ENCODE measurements at places on chromosomes 6 and 20.

DNA sequence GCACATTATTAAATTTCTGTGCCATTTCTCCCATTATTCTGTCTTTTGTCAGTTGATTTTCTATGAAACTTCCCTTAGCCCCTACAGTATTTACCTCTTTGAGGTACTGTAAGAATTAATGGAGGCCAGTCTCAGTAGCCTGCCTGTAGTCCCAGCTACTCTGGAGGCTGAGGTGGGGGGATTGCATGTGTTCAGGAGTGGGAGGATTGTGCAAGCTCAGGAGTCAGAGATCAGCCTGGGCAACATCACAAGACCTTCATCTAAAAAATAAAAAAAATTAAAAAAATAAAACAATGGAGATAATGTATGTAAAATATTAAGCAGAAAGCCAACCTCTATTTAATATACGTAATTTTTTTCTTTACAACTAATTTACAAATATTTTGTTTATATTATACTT lies 77.8 kb downstream of the OR2B2 start:
- DNase-seq: no peak

GRCh38 chr6:35425284-35425683 lies 26.9 kb upstream of the FANCE start:
- DNase-seq: no peak

- no peak for DNase-seq
Observed at GRCh38 chr6:34189806-34190503, 44.1 kb upstream of the GRM4 start.

- DNase-seq: no peak
Observed at GRCh38 chr6:127956260-127956888, 55.5 kb upstream of the THEMIS start.

- no peak for DNase-seq
Observed at GRCh38 chr6:168585441-168585840, 144.5 kb downstream of the SMOC2 start.

DNA sequence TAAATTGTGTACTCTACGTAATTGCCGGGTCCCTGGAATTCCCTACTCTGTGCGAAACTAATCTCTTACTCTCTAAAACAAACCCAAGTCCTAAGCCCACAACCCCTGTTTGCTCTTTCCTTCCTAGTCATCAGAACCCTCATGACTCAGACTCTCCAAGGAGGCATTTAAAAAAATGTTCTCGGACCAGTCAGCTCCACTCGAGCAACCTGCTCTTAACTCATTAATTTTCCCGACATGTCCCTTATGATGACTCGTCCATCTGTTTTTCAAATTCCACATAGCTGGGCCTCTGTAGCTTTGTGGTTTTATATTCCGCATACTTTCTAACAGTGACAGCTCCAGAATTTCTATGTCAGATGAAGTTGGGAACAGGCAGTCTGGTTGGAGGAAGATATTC lies 2.6 kb upstream of the MUC22 start:
- no peak for DNase-seq

GRCh38 chr6:170545405-170545804 lies 7.7 kb downstream of the PSMB1 start:
- no peak for DNase-seq

DNA sequence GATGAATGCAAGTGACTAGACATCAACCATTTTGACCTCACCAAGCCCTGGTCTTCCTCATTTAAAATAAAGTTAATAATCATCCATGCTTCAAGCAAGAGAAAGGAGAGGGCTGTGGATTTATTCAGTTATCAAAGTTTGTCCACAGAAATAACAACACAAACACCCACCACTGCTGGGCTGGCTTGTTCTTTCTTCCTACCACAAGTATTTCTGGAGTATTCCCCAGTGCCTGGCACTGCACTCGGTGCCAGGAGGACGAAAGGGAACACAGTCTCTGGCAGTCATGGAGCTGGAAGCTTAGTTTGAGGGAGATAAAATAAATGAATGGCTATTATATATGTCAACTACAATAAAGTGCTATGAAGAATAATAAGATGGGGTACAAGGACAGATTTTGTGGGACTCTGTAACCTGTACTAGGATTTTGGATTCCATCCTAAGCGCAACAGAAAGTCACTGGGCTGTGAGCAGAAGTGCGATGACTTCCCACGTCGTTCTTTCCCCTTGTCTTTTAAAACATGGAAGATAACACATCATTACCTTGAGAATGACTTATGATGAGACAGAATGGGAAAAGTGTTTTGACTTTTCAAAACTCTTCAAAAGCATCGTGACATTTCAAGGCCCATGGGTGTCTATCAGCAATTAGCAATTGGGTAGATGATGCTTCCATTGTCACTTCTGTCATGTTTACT lies 74.5 kb upstream of the TRAF3IP2 start:
- no peak for DNase-seq

- DNase-seq: no peak
Observed at GRCh38 chr20:25285856-25286798, 38.2 kb downstream of the PYGB start.

DNA sequence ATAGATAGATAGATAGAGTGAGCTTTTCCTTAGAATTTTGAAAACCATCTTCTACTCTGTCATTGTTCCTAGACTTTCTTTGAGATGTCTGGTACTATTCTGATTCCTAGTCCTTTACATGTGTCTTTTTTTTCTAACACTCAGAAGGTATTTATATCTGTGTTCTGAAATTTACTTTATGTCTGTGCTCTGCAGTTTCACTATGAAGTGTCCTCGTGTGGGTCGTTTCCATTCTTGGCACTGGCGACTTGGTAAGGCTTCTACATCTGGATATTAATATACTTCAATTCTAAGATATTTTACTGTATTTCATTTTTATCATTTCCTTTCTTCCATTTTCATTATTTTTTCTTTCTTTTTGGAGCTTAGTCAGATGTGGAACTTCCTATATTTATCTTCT lies 87.0 kb downstream of the FHL5 start:
- DNase-seq: no peak

- no peak for DNase-seq
Observed at GRCh38 chr6:49782293-49782692, 4.8 kb downstream of the PGK2 start.

GRCh38 chr6:38269461-38270172 lies 370.1 kb downstream of the BTBD9 start:
- DNase-seq: no peak

- no peak for DNase-seq
Observed at GRCh38 chr6:21142741-21143140, 450.8 kb upstream of the SOX4 start.

GRCh38 chr6:2839195-2839981 lies 2.3 kb downstream of the SERPINB1 start:
- peak; percentile 12 for DNase-seq

- DNase-seq: no peak
Observed at GRCh38 chr20:61603715-61604114, 351.7 kb downstream of the CDH4 start.

GRCh38 chr6:7051780-7052442 lies 55.9 kb upstream of the RREB1 start:
- DNase-seq: peak; percentile 42

DNA sequence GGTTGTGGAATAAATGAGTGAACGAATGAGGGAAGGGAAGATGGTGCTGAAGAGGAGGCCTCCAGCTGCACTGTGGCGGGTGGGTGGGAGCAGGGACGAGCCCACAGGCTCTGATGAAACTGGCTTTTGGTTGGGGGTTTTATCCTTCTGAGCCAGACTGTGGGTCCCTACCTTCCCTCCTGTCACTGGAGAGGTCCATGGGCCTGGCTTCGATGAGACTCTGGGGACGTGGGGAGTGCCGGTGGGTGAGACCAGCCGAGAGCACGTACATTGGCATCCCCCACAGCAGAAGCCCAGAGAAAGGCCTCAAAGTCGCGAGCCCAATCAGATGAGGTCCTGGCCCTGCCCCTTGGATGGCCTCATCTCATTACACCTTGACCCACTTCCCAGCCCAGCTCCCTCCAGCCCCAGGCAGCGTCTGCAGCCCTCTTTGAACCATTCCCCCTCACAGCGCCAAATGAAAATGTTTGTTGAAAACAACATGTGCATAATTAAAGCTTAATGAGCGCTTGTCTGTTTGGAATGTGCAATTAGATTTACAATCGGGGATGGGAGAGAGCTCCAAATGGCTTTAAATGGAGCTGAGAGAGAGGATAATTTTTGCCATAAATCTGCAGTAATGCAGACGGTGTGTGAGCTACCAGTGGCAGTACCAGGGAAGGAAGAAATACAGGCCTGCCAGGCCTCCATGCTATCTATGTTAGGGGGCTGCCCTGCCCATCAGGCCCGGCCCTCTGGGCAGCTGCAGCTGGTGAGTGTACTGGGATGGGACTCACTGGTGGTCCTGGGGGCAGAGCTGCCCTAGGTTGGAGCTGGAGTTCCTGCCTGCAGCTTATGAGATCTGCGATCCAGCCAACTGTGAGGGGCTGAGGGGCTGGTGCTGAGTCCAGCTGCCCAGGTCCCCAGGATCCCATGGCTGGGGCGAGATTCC lies 47.2 kb downstream of the TOX2 start:
- DNase-seq: no peak

GRCh38 chr6:158312672-158313397 lies 570 bp downstream of the TULP4 start:
- no peak for DNase-seq

- DNase-seq: no peak
Observed at GRCh38 chr6:170257376-170257775, 33.5 kb downstream of the DLL1 start.

DNA sequence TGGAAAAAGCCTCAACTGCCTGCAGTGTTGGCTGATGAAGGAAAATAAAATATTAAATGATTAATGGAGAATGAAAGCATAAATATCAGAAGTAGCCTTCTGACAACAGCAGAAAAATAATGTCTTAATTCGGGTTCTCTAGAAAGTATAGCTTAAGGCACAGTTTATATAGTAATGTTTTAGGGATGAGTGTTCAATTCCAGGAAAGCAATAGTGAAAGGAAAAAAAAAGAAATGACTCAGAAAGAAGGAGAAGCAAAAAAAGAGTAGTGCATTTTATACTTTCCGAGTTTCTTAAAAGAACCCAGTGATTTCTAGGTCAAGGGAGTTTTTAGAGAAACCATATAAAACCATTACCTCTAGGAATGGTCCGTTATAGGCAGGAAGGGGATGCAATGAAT lies 137.3 kb downstream of the HTR1B start:
- no peak for DNase-seq

GRCh38 chr6:34383161-34383631 lies 9.3 kb downstream of the NUDT3 start:
- no peak for DNase-seq

GRCh38 chr6:117233145-117233544 lies 32.2 kb upstream of the VGLL2 start:
- no peak for DNase-seq

DNA sequence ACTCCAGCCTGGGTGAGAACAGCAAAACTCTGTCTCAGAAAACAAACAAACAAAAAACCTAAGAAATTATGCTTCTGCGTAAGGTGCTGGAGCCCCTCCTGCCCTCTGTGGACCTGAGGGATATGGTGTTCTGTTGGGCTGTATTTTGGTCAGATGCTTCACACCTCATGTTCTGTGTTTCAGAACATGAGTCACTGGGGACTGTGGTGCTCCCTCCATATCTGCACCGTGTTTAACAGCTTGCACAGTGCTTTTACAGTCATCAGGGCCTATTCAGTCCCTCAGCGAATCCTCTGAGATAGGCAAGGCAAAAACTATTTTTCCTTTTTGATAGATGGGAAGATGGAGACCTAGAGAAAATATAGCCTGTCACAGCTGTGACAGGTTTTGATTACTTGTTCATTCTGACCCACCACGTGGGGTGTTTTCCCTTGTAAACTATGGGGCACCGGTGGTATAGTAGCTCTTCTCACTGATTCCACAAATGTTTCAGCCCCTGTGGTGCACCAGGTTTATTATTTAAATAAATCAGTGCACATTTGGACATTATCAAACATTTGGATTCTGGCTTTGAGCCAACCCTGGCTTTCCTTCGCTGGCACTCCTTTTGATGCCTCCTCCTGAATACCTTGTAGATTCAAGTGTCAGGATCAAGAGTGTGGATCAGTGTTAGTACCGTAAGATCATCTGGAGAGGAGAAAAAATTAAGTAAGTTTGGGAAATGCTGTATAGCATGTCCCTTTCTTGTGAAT lies 9.6 kb downstream of the TTPAL start:
- no peak for DNase-seq

DNA sequence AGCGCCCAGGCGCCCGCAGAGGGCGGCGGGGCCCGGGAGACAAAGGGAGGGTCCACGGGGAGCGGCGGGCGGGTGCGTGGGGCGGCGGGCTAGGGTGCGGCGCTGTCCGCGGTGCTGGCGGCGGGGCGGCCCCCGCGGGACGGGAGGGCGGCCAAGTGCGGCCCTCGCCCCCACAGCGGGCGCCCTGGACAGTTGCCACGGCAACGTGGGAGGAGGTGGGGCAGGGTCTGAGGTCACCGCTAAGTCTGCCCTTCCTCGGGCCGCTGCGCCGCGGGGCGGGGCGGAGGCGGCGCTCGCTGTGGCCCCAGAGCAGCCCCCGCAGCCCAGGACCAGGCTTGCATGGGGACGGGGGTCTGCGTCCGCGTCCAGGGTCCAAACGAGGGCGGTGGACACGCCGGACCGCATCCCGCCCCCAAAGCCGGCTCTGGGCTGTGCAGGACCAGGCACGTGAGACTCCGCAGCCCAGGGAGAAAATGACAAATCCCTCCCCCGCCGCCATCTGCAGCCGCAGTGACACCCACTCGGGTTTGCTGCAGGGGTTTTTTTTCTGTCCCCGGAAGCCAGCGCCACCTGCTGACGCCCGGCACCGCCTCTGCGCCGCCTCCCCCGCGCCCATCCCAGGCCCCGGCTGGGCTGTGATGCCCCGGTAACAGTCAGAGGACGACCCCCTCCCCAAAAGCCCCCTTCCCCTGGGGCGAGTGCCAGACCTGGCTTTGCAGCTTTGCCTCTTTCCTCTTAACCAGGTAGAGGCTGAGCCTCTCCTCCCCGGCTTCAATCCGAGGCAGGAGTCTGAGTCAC lies 36.8 kb downstream of the YTHDF1 start:
- peak; percentile 28 for DNase-seq

GRCh38 chr6:113380591-113380990 lies 476.6 kb upstream of the MARCKS start:
- no peak for DNase-seq

GRCh38 chr6:34986845-34987246 lies 97.8 kb downstream of the ANKS1A start:
- peak; percentile 79 for DNase-seq

- DNase-seq: no peak
Observed at GRCh38 chr6:44489910-44490604, 102.6 kb downstream of the CDC5L start.

Measured in NCI-H2081 (cell line).